ENCODE measurements at places on chromosomes 16 and 17.
A peak's percentile ranks its signal among the peaks of the same experiment; 100 is the strongest.

GRCh38 chr16:14511800-14512135 is 118.3 kb downstream of the PARN start:
- no peak for DNase-seq

DNA sequence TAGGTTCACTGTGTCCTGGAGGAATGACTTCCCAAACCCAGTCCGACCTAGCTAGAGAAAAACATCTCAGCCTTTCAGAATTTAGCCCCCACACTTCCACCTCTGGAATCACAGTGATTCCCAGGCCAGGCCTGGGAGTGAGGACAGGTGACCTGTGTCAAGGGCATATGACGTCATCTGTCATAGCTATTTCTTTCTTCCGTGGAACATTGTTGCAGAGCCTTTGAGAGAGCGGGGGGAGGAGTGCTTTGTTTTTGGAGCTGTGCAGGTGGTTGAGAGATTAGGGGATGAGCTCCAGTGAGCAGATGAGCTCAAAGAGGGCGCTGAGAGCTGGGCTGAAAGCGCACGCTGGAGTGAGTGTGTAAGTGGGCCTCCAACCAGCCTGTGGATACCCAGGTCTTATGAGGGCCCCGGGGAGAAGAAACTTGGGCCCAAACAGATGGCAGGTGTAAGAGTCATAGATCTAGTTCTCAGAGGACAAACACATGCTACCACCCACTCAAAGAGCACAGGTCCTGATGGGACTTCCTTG is 344.8 kb downstream of the SNX29 start:
- no peak for DNase-seq

GRCh38 chr17:14803826-14804225 is 461.3 kb downstream of the PMP22 start:
- no peak for DNase-seq

- DNase-seq = no peak
Measured at GRCh38 chr16:53872248-53873221, 168.6 kb downstream of the FTO start.

DNA sequence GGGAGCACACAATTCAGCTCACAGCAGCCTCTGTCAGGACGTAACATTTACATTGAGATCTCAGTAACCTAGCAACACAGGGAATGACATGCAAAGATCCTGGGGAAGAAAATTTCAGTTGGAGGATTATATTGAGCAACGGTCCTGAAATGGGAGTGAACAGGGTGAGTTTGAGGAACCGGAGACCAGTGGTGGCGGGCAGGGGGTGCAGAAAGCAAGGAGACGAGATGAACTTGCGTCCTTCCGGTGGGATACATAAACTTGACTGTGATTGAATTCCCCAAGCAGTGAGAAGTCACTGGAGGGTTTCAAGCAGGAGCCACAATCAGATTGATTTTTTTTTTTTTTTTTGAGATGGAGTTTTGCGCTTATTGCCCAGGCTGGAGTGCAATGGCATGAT is 51.5 kb downstream of the SHISA6 start:
- DNase-seq = no peak

GRCh38 chr17:10018461-10018891 is 113.4 kb upstream of the RCVRN start:
- DNase-seq = no peak

DNA sequence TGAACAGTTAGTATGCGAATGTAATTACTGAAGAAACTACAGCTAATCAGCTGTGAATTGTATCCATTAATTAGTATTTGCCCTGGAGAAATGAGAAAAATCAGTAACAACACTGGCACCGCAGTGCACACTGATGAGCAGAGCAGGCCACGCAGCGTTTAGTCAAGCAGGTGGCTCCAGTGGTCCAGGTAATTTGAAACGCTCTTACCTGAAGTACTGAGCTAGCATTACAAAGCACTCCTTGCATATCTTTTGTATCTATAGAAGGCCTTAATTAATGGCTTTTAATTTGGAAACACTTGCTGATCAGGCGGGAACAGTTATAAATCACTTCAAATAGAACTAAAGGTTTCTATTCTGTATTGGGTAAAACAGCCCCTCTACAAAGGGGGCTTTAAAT is 76.4 kb downstream of the TOX3 start:
- DNase-seq = no peak

DNA sequence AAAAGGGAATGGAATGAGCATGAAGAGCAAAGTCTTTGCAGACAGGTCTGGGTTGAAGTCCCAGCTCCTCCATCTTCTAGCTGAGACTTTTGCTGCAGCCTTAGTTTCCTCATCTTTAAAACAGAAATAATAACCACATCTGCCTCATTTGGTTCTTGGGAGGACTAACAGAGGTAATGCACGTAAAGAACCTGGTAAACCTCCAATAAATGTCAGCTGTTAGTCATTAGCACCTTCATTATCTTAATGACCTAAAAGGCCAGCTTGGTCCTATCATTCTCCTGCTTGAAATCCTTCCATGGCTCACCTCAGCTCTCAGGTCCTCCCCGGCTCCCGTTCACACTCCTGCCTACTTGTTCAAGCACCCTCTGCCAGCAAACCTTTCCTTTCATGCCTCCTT is 51.8 kb downstream of the SKAP1 start:
- no peak for DNase-seq

GRCh38 chr17:51860954-51861561 is 297.5 kb downstream of the CA10 start:
- no peak for DNase-seq

DNA sequence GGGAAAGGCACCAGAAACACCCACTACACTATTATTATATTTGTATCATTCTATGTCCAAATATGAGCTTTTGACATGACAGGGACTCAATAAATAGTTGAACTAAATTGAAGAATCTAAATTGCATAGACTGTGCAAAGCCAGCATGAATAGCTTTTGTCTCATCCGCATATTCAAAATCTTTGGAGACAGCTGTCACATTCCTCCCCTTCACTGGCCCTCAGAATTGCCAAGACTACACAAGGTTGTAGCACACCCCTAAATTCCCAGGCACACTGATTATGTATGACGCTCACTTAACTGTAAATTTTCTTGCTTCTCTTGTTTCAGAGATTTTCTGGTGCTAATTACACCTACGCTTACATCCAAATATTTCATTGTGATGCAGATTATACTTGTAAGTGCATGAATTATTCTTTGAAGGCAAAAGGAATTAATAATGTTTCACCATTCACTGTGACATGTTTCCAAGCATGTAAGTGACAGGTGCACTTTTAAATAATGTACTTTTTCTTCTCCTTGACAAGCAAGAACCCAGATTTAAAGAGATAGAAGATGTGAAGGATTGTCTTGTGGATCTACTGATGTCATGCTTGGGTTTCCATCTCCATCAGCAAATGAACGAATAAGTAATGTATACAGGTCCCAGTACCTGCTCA is 47.5 kb downstream of the CA10 start:
- no peak for DNase-seq

GRCh38 chr16:16868727-16869126 is 489.8 kb downstream of the NPIPA7 start:
- DNase-seq = no peak

DNA sequence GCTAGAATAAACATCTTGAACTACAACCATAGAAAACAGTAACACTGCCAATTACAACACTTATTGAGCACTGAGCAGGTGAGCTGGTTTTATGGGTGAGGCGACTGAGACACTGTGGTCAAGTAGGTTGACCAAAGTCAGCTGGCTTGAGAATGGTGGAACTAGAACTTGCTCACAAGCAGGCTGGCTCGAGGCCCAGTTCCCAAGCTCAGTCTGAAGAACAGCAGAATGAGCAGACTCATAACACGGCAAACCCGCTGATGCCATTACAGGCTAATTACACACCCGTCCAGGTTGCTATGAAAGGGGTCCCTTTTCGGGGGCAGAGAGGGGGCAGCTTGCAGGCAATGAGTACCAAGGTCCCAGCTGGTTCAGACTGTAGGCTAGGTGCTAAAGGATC is 6.5 kb downstream of the ZZEF1 start:
- DNase-seq = no peak

DNA sequence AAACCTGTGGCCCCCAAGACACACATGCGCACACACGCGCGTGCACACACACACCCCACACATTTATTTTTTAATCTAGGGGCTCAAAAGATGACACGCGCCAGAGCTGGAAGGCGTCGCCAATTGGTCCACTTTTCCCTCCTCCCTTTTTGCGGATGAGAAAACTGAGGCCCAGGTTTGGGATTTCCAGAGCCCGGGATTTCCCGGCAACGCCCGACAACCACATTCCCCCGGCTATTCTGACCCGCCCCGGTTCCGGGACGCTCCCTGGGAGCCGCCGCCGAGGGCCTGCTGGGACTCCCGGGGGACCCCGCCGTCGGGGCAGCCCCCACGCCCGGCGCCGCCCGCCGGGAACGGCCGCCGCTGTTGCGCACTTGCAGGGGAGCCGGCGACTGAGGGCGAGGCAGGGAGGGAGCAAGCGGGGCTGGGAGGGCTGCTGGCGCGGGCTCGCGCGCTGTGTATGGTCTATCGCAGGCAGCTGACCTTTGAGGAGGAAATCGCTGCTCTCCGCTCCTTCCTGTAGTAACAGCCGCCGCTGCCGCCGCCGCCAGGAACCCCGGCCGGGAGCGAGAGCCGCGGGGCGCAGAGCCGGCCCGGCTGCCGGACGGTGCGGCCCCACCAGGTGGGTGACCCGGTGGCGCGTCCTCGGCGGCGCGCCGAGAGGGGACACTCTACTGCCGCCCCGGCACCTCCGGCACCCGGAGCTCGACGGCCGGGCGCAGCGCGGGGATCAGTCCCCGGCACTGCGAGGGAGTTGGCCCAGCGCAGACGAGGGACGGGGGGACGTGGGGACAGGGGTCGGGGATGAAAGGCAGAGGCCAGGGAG is at the start of gene STAT5A:
TSS of gene STAT5A (plus strand) at position 522 of the 826 bp plus-strand sequence. CDS start 914 bp downstream, outside the sequence.
- no peak for DNase-seq

DNA sequence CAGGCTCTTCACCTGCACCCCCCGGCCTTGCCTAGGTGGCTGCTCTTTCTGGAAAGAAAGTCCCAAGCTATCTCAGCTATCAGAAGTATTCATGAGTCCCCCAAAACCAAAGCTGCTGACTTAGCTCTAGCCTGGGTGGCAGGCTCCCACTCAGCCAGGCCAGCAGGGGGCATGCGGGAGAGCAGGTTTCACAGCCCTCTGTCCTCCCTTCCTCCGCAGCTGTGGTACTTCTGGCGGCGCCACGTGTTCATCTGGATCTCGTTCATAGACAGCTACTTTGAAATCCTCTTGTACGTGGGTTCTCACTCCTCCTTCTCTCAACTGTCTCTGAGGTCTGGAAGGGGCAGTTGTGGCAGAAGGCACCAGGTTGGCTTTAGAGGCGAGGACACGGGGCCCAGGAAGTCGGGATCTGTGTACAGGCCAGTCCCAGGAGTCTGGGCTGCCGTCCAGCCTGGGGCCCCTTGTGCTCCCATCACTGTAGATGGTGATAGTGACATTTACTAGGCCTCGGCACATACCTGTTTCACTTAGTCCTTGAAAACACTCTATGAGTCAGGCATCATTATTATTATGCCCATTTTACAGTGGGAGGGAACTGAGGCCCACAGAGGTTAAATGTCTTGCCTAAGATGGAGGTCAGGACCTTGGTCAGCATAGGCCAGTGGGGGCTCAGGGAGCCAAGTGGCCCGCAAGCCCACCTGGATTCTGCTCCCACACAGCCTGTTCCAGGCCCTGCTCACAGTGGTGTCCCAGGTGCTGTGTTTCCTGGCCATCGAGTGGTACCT is 12.9 kb downstream of the TRPV2 start:
- no peak for DNase-seq

GRCh38 chr17:64020056-64020766 is at the start of gene ICAM2:
Gene ICAM2, minus strand, starts transcription at chr17:64020633. Its CDS starts 13,942 bp downstream, at chr17:64006691.
- DNase-seq = peak; percentile 81

- DNase-seq = no peak
Measured at GRCh38 chr16:60203525-60204124, 1469.5 kb upstream of the GOT2 start.

DNA sequence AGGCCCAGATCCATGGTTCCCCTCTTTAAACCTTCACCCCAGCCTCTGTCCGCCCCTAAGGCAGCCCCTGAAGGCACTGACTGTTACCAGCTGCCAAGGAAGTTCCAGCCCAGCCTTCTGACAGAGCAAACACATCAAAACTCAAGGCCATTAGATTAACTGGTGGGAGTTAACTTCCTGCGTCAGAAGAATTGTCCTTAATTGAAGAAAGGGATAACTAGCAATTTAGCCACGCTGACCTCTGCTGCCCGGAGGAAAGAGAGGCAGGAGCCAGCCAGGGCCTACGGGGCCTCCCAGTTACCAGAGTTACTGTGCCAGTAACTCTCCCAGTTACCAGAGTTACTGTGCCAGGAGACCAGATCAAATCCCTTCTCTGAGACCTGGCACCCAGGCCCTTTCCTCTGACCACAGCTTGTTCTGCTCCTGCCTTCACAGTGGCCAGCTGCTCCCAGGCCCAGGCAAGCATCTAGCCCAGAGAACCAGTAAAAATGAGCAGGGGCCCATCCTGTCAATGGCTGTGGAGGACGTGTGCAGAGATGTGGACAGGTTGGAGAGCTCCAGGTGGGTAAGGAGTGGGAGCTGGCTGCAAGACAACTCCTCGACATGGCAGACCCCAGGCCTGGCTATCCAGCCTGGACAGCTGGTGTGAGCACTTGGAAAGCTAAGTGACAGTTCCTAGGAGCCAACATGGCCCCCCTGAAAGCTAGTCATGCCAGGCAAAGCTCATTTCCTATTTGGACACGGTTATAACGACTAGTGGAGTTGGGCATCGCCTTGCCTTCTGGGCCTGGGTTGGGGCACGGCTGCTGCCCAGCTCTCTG is 2.8 kb upstream of the PITPNM3 start:
- no peak for DNase-seq

DNA sequence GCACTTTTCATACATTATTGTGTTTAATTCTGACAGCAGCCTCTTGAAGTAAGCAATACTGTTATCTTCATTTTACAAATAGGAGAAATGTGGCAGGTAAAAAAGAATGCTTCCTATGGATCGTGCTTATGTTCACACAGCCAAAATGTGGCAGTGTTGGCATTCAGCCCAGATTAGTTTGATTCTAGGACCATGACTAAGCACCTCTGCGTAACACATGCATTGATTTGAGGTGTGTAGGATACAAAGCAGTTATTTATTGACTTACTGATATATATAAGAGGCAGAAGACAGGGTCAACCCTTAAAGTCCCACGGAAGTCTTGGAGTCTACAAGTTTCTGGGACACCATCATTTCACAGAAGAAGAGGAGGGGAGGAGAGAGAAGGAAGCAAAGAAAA is 1144.4 kb upstream of the GOT2 start:
- DNase-seq = no peak

DNA sequence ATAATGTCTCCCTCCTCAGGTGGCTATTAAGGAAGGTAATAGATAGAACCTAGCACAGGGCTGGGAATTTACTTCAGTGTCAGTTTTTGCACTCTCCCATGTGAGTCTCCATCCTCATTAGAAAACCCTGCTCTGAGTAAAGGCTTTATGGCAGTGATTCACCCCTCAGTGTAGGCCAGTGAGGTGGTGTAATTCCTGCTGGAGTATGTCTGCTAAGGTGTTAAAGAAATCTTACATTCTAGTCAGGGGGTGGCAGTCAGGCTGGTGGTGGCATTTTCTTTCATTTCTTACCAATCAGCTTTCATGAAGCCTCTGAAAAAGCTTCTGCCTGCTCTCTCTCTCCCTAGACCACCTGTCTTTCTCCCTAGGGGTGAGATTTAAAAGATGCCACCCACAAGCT is 138.8 kb upstream of the CCL2 start:
- DNase-seq = no peak

GRCh38 chr17:70564006-70564620 is 394.8 kb downstream of the KCNJ2 start:
- no peak for DNase-seq

- DNase-seq = no peak
Measured at GRCh38 chr16:13959626-13960025, 39.7 kb downstream of the ERCC4 start.
